ENCODE measurements at places on chromosomes 7 and 10.

- no peak for DNase-seq
Measured at GRCh38 chr7:114956702-114957101, 34.8 kb downstream of the MDFIC start.

DNA sequence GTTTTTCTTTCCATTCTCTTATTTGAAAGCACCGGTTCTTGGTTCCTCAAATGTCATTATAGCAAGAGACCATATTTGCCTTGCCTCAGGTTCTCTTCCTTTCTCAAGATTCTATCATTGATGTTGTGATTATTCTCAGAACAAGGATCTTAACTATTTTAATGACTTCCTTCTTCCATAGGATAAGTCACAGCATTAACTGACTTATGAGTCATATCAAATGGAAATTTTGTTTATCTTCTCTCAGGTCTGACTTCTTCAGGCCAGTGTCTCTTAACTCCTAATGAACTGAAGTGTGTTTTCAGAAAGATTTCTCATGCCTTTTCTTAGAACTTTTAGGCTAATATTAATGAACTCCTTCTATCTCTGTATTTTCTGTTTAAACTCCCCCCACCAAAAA is 794.6 kb upstream of the LRRN3 start:
- no peak for DNase-seq

DNA sequence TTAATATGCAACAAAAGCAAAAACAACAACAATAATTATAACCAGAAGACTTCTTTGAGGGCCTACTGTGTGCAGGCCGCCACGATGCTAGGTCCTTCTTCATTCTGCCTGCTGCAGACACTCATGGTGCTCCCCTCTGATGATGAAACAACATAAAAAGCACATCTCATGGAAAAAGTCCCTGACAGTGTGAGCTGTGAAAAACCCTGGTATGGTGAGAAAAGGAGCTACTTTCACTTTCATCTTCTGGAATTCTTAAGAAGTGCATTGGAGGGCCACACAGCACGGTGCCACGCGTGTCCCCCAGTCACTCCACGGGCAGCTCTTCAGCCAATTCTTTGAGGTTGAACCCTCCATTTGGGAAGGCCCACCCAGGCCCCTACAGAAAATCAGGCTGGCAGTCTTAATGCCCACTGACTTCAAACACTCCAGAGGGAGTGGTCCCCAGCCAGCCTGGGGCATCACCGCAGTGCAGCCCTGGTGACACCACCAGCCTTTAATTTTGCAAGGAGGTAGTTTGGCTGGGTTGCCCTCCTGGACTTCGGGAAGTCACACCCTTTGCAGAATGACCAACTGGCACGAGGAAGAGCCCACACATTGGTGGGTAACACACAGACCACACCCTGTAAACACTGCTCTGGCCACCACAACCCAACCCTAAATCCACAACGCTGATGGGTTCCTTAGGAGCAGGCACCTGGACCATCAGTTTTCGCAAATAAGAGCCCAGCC is 7.7 kb downstream of the KCNMA1 start:
- no peak for DNase-seq

DNA sequence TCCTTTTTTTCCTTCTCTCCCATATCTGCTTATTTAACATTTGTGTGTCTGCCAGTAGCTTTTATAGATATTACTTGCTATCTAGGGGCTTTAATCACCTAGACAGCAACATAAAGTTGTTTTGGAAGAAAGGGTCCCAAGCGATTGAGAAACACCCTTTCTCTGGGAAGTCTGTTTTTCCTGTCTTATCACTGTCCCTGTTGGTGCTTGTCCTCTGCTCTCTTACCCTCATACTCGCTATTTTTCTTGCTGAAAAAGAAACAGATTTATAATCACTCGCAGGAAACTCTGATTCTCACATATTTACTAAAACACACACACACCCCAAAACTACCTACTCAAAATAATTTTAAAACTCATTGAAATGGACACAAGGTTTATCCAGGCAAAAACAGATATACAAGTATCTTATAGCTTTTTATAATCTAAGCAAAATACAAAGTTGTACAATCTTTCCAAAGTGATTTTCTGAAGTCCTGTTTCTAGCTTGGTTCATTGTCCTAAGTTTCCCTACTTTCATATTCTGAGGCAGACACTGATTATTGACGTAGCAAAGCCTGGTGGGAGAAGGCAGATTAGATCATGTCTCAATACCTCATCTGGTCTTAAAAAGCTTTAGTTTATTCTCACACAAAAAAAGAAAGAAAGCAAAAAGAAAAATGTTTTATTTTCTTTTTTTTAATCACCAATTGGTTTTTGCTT is 157.3 kb downstream of the CACNA2D1 start:
- no peak for DNase-seq

GRCh38 chr10:89398003-89398749 is 5.8 kb downstream of the IFIT1 start:
- no peak for DNase-seq

DNA sequence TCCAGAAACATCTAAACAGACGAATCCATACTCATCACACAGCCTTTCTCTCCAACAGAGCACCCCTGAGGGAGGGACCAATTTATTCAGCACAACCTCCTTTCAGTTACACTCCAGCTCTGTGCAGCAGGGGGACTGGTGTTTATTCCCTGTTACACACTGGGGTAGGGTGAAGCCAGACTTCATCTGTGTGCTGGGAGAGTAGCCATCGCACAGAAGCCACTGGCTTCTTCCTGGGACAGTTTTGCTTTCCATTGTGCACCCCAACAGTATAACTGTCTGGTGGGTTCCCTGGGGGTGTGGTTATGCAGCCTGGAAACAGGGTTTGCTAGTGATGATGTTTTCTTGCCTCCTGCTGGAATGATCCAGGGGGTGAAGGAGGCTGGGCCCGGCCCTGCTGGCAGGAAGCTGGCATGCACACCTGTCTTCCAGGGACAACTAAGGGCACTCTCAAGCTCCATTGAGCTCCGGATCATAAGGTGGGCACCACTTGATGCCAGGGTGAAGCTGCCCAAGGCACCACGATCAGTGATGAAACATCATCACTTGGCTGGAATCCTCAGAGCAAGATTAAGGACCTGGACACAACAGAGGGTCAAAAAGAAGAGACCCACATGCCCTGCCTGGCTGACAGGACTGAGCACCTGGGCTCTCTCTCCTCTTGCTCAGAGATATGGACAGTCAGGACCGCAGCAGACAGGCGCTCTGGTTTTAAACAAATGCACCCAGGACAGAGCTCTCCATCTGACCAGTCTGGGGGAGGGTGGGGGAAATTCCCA is 293.2 kb downstream of the GRID1 start:
- no peak for DNase-seq

- DNase-seq = no peak
Measured at GRCh38 chr7:33886149-33886623, 19.2 kb upstream of the BMPER start.

- no peak for DNase-seq
Measured at GRCh38 chr7:155865830-155866525, 53.7 kb upstream of the SHH start.

DNA sequence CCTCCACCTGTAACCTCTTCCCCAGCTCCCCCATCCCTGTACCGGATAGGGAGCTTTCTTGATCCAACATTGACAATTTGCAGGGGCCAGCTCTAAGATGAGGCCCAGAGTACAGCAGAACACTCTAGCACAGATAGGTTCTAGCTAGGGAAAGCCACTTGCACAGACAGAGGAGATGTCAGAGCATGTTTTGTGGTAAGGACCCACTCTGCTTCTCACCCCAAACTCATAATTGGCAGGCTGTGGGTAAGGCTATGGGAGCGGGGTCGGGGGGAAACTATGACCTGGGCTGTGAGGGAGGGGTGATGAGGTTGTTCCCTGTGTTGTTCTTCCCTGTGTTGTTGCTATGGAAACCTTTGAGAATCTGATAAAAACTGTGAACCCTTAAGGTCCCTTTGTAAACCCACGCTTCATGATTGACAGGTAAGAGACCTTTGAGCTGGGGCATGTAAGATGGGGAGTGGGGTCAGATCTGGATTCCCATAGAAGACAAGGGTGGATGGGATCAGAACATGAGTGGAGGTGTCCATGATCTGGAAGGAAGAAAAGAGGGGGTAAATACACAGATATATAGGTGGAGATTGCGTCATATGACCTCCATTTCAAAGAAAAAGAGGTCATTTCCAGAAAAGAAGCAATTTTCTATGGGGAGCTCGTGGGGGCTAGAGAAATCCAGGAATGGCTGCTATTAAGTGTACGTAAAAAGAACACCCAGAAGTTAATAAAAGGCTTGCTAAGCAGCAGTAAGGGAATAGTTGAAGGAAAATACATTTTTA is 4.0 kb downstream of the CALD1 start:
- DNase-seq = no peak

DNA sequence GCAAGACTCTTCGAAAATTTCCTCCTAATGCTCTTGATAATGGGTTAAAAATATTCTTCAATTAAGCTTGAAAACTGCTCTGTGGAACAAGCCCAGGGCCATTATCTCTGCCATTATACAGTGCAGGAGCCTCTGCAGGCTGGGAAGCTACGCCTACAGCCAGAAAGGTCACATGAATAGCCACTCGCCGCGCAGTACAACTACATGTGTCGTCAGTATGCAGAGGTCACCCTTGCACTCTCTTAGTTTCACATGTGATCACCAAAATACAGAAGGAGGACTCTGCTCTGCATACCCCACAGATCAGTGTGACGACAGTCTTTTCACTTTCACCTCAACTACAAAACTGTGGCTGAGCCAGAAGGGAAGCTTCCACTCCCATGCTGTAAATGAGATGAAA is 141.8 kb upstream of the C1QL3 start:
- no peak for DNase-seq

GRCh38 chr7:132760244-132760623 is 184.0 kb upstream of the PLXNA4 start:
- DNase-seq = no peak

- no peak for DNase-seq
Measured at GRCh38 chr7:133070562-133070961, 11.3 kb downstream of the CHCHD3 start.

DNA sequence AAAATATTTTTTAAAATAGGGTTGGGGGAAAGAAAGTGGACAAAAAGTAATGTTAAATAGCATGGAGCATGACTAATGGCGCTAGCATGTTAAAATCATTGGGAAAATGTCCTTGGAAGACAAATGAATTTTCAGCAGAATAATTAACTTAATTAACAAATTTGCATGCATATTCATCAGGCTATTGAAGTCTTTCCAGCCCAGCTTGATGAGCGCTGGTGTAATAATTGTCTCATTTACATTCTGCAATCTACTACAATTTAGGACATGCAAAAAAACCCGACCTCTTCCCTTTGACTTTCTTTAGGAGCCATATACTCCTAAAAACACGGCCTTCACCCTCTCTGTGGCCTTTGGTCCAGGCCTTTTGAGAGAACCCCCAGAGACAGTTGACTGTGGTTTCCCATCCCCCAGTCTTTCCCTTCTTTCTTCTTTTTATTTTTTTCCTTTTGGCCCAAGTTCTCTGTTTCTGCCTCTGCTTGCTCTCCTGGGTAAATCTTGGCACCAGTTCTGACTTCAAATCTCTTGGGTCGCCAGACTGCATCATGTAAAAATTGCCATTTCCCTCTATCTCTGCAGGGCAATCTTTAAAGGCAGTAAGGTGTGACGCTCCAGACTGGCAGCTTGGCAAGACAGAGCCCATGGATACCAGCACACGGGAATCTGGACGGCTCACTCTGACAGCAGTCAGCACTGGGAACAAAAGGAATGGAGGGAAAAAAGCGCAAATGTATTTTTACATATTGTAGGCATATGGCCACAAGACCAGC is 105.5 kb downstream of the NEUROD6 start:
- DNase-seq = no peak
